HepG2 (cell line): ENCODE measurements at places on chromosomes 3 and 15. TPM values are rescaled to one million over a fixed set of nuclear protein-coding genes. Genes with fewer than 3 reads are reported as not detected.

DNA sequence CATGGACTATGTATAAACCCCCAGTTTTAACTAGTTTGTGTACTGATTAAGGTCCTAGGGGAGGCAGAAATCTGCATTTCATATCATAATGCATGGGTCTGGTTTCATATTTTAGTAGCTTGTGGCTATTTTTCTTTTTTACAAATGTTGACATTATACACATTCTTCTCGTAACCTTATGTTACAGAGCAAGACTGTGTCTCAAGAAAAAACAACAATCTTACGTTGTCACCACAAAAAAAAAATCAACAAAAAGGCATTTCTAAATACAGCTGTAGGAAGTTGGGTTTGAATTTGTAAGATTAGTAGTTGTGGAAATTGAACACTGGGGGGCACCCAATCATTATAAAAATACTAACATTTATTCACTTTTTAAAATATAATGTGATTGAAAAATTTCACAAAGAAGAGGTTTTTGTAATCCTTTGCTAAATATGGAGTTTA is 17.9 kb downstream of the SERP1 start:
- DNase-seq, result no peak

GRCh38 chr3:111210003-111210711 is 138.5 kb downstream of the NECTIN3 start:
- no peak for DNase-seq

RGMA gene
- not detected in 2 replicates for polyA plus RNA-seq

DNA sequence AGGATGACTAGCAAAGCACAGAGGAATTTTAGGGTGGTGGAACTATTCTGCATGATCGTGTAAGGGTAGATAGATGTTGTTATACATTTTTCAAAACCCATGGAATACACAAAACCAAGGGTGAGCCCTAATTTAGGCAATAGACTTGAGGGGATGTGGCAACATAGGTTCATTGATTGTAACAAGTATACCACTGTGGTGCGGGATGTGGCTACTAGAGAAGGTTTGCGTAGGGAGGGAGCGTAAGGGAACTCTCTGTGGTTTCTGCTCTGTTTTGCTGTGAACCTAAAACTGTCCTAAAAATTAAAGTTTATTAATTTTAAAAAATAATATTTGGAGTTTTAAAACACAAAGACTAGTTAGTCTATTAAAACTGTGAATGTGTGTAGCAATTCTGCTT is 202.8 kb downstream of the PLCL2 start:
- no peak for DNase-seq
